ENCODE measurements at places on chromosomes 1 and 21. TPM values are rescaled to one million over a fixed set of nuclear protein-coding genes. Genes with fewer than 3 reads are reported as not detected.

SLAMF6 gene
- not detected for total RNA-seq

TOMM40L gene
- 6.5 TPM for total RNA-seq

CCDC27 gene
- not detected for total RNA-seq

ALX3 gene
- not detected for total RNA-seq

NECAP2 gene
- total RNA-seq = 76.0 TPM

GRCh38 chr1:116568662-116569380 is 2.0 kb downstream of the CD58 start:
- H3K4me1 ChIP-seq = peaks cover 20% of the 10 kb centered on the region
- no peak for DNase-seq
- H3K27ac ChIP-seq = no peak overlapping the region
- H3K4me3 ChIP-seq = no peak overlapping the region

- peak overlapping the region; percentile 89 for H3K4me3 ChIP-seq
- H3K27me3 ChIP-seq = no peaks in the 10 kb centered on the region
- H3K27ac ChIP-seq = peak overlapping the region; percentile 97
- H3K4me1 ChIP-seq = peaks cover 46% of the 10 kb centered on the region
- peaks cover 27% of the 10 kb centered on the region for H3K36me3 ChIP-seq
These were observed 105.4 kb downstream of the SLC45A1 start for GRCh38 chr1:8423269-8423691.

- H3K27me3 ChIP-seq = no peaks in the 10 kb centered on the region
- no peak overlapping the region for H3K27ac ChIP-seq
- DNase-seq = no peak
- H3K4me3 ChIP-seq = no peak overlapping the region
- H3K4me1 ChIP-seq = no peaks in the 10 kb centered on the region
- no peaks in the 10 kb centered on the region for H3K36me3 ChIP-seq
These were observed 111.5 kb downstream of the SIM2 start for GRCh38 chr21:36810443-36810842.

DNA sequence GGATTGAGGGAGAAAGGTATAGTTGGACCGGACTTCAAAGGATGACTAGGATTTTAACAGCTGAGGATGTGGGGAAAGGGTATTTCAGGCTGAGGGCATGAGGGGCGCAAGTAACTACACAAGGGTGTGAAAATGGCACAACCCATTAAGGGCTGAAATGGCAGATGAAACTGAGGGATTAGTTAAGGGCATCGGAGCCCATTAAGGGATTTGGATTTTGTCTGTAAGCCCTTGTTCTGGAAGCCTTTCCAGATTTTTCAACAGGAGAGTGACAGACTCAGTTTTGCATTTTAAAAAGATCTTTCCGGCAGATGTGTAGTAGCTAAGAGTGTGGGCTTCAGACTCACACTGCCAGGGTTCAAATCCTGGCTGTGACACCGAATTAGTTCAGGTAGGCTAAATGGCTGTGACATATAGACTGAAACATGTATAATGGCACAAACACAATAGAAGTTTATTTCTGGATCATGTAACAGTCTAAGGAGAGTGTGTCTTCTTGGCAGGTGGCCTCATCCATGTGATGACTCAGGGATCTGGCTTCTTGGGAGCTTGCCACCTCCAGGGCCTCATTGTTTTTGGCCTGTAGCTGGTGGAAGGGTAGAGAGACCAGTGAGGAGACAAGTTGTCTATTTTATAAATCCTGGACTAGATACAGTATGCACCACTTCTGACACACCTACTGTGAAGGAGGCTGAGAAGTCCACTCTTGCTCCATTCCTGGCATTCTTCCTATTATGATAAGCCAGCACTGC is 49.6 kb downstream of the UBE2T start:
- H3K4me3 ChIP-seq = no peak overlapping the region
- no peaks in the 10 kb centered on the region for H3K36me3 ChIP-seq
- peaks cover 19% of the 10 kb centered on the region for H3K4me1 ChIP-seq
- H3K27ac ChIP-seq = peak overlapping the region; percentile 20

- H3K27ac ChIP-seq = no peak overlapping the region
- H3K4me3 ChIP-seq = peak overlapping the region; percentile 52
- H3K27me3 ChIP-seq = no peaks in the 10 kb centered on the region
- no peaks in the 10 kb centered on the region for H3K4me1 ChIP-seq
These were observed 431 bp downstream of the MAP1LC3C start for GRCh38 chr1:241998412-241998921.

GRCh38 chr1:150552911-150553289 is 3.7 kb downstream of the ADAMTSL4 start:
- no peak overlapping the region for H3K4me3 ChIP-seq
- no peaks in the 10 kb centered on the region for H3K27me3 ChIP-seq
- H3K4me1 ChIP-seq = peaks cover 28% of the 10 kb centered on the region
- H3K36me3 ChIP-seq = peaks cover 7% of the 10 kb centered on the region
- DNase-seq = peak; percentile 71

DNA sequence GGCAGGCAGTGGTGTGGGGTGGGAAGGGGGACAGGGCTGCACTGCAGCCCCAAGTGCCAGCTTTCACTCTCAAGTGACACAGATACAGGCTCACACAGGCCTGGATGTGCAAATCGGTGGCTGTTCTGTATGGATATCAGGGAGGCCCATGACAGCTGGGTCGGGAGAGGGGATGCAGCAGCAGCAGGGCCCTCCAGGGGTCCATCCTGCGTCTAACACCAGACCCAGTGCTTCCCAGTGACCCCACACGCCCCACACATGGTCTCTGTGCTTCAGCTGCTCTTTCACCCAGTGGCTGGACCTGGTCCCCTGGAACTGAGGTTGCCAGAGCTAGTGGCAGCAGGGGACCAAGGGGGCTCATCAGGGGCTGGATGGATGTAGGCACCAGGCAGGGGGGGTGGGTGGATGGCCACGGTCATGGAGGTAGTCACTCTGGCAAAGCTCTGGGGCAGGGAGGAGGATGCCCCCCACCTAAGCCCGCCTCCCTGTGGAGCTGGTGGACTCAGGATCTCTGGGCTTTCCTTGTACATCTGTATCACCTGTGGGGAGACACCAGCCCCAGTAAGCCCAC is 13.9 kb downstream of the BTBD19 start:
- H3K4me3 ChIP-seq = no peak overlapping the region
- no peak for DNase-seq
- H3K27ac ChIP-seq = no peak overlapping the region
- peaks cover 10% of the 10 kb centered on the region for H3K4me1 ChIP-seq

- no peak overlapping the region for H3K4me3 ChIP-seq
- H3K36me3 ChIP-seq = no peaks in the 10 kb centered on the region
These were observed 793.8 kb downstream of the PLA2G4A start for GRCh38 chr1:187622545-187622944.

DNA sequence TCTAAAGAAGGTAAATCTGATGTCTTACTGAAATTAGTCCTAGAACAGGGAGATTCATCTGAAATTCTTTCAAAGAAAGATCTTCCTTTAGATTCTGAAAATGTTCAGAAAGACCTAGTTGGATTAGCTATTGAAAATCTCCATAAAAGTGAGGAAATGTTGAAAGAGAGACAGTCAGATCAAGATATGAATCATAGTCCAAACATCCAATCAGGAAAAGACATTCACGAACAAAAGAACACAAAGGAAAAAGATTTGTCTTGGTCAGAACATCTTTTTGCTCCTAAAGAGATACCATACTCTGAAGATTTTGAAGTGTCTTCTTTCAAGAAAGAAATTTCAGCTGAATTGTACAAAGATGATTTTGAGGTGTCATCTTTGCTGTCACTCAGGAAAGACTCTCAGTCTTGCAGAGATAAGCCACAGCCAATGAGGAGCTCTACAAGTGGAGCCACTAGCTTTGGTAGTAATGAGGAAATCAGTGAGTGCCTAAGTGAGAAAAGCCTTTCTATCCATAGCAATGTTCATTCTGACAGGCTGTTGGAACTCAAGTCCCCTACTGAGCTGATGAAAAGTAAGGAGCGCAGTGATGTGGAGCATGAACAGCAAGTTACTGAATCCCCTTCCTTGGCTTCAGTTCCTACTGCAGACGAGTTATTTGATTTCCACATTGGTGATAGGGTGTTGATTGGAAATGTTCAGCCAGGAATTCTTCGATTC is 61.6 kb upstream of the QSOX1 start:
- peak overlapping the region; percentile 46 for H3K4me3 ChIP-seq
- H3K4me1 ChIP-seq = peaks cover 13% of the 10 kb centered on the region
- H3K36me3 ChIP-seq = peaks cover 48% of the 10 kb centered on the region
- peak overlapping the region; percentile 45 for H3K27ac ChIP-seq
- H3K27me3 ChIP-seq = no peaks in the 10 kb centered on the region

DNA sequence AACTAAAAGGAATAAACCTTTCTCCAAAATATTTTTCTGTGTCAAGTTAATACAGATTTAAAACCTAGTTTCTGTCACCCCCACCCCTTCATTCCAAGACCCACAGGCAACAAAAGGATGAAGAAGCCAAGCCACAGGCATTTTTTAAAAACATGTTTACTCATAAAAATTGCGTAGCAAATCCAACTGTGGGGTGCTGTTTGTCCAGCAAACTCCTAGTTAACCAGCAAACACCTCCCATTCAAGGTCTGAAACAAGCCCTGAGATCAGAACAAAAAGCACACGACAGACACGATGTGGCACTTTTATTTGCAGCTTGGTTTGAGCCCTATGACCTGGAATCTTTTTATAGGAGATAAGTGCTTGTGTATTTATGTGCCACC is 149.9 kb upstream of the CAMK1G start:
- no peak overlapping the region for H3K27ac ChIP-seq
- H3K4me1 ChIP-seq = peaks cover 27% of the 10 kb centered on the region
- no peak for DNase-seq
- no peaks in the 10 kb centered on the region for H3K27me3 ChIP-seq
- H3K36me3 ChIP-seq = no peaks in the 10 kb centered on the region
- H3K4me3 ChIP-seq = no peak overlapping the region
